Sigmoid colon (tissue), 7 donors: ENCODE measurements at places on chromosomes 16 and 17. TPM values are rescaled to one million over a fixed set of nuclear protein-coding genes. Genes with fewer than 3 reads are reported as not detected.

- no peak for DNase-seq
Measured at GRCh38 chr16:49964973-49965372, 60.1 kb upstream of the CNEP1R1 start.

- DNase-seq, result no peak
Measured at GRCh38 chr17:63494300-63494928, 17.6 kb downstream of the ACE start.

- no peak for DNase-seq
Measured at GRCh38 chr16:30746638-30747175, 1.5 kb upstream of the PHKG2 start.

DNA sequence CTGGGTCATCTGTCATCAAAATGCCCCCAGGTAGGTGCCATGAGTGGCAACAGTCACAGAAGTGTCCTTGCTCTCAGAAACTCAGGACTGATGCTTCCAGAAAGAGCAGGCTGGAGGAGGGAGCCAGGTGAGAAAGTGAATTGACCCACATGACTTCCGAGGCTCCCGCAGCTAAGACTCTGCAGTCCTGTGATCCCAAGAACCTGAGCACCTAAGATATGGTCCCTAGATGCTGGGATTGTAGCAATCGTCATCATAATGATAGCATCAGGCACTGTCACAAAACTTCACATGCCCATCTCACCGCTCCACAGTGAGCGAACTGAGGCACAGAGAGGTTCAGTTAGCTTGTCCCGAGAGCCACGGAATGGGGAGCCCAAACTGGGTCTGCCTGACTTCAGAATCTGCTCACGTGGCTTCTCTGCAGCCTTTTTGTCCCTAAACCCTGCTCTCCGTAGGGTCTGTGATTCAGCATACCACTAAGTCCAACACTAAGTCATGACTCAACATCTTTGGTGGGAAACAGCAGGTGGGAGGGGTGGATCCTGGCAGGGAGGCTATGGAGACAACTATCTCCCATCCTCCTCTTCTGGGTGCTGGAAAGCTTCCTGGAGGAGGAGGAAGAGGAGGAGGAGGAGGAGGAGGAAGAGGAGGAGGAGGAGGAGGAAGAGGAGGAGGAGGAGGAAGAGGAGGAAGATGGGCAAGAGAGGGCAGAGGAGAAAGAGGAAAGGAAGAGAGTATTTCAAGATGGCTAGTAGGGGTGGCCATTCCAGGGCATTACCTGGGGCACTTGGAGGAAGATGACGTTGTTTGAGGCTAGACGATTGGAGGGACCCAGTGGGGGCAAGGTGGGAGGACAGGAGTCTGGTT lies 55.5 kb upstream of the DLX4 start:
- no peak for DNase-seq

DNA sequence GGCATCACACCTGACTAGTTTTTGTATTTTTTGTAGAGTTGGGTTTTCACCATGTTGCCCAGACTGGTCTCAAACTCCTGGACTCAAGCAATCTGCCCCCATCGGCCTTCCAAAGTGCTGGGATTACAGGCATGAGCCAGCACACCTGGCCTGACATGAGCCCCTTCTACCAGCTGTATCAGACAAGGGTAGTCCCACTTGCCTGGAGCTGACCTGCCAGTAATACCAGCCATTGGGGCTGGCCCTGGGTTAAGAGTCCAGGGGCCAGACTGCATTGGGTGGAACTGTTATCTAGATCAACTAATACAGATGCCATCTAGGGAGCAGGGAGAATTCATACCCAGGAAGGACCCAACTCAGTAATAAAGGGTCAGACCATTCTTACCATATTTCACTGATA lies 28.1 kb downstream of the WSB1 start:
- peak; percentile 43 for DNase-seq

- peak; percentile 78 for DNase-seq
Measured at GRCh38 chr16:30659507-30660423, 1.5 kb downstream of the FBRS start.

DNA sequence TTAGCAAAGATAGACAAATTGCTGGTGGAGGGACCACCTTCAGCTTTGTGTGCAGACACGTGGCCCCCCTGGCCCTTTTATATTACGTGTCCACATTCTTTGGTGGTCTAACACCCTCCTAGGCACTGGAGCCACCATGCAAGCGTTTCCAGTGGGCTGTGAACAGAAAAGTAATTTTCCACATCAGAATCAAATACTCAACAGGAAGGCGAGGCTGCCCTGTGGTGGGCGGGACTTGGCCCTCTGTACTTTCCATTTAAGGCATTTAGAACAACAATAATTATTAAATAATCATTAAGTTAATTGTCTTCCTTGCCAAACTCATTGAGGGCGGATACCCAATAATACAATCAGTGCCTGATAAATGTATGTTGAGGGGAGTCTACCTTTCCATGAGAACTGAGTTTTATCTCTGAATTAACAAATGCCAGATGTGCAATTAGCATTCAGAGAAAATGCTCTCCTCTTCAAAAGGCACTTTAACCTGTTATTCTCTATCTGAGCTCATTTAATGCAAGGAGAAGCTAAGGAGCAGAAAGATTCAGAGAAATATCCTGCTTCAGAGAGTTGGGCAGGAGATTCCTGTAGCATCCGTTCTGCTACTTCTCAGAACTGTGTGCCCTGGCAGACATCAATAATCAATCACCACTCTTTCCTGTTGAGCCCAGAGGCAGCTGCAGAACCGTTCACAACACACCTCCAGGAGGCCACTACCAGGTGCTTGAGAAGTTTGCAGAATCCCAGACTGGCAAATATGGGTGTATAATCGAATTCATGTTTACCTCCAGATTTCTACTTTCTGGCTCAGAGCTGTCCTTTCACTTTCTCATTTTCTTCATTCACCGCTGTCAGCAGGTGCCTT lies 109.4 kb downstream of the CMIP start:
- no peak for DNase-seq

GRCh38 chr17:8126491-8127066 lies 2.7 kb upstream of the HES7 start:
- no peak for DNase-seq

- no peak for DNase-seq
Measured at GRCh38 chr16:50559804-50560514, 11.8 kb downstream of the NKD1 start.

DNA sequence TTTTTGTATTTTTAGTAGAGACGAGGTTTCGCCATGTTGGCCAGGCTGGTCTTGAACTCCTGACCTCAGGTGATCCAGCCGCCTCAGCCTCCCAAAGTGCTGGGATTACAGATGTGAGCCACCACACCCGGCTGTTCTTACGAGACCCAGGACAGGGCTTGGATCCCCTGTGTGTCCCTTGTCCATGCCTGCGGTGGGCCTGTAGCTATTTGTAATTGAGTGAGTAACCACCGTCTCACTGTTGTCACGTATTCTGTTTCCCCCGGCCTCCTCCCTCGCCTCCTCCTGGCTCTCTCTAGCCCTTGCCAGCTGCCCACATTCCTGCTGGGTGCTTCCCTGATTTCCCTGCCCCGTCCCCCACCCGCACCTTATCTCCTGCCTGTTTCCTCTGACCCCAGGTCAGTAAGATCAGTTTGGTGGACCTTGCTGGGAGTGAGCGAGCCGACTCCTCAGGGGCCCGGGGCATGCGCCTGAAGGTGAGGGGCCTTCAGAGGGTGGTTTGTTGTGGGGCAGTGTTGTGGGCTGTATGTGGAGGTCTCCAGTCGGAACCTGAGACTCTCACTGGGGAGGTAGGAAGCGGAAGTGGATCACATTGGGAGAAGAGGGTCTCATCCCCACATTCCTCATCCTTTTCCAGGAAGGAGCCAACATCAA lies 5.6 kb downstream of the KIF1C start:
- no peak for DNase-seq

DNA sequence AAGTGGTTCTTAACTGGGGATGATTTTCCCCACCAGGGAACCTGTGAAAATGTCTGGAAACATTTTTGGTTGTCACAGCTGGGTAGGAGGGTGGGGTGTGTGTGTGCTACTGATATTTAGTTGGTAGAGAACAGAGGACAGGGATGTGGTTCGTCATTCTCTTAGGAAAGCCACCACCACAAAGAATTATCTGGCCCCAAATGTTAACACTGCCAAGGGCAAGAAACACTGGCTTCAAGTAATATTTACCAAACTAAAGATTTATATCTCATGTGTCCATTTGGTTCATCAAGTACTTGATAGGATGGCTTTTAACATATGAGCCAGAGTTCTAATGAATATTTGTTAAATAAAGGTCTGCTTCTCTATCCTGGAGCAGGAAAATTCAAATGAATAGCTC lies 19.5 kb downstream of the MPHOSPH6 start:
- DNase-seq, result no peak

DNA sequence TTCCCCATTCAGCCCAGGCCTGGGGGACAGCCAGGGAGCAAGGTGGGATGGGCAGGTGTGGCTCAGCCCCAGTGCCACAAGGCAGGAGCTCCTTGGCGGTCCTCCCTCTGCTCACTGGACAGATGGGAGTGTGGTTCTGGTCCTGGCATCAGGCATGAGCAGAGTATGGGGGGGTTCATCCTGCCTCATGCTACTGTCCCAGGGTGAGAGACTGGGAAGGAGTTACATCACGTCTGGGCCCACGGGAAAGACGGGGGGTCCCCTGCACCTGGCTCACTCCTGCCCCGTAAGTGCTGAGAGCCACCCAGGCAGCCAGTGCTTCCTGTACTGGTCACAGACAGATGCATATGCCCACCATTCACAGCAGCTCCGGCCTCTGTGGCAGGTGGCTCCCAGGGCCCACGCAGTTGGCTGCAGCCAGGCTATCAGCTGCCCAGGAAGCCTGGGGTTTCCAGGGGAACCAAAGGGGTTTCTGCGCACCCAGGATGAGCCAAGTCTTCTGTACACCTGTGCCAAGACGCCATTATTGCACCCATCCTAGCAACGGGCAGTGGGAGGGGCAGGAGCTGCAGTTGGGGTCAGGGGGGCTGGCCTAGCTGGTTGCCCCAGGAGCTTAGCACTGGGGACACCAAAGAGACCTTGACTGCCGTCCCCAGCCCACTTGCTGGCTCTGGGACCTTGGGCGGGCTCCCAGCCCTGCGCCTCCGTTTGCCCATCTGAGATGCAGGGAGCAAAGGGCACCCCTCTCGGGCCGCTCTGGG lies 1.9 kb downstream of the BAIAP3 start:
- DNase-seq, result no peak

DNA sequence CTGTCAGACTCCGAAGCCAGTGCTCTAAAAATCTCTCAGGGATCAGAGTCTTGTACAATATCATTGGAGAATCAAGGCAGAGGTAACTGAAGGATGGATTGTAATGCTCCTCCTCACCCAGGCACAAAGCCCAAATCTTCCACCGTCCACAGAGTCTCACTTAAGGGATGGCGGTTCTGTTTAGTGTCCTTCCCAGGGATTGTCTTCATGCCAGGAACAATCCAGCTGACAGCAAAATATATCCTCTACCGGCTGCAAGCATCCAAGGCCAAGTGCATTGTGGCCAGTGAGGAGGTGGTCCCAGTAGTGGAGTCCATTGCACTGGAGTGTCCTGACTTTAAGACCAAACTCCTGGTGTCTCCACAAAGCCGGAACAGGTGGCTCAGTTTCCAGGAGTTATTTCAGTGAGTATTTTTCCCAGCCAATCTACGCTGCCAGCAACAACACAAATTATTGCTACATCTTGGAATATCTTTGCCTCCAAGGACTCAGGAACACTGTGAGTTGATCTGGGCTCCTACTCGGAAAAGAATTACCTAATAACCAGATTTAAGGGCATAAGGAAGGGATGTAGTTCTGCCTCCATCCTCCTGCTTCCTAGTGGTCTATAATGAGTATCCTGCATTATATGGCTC lies 13.9 kb upstream of the ACSM1 start:
- DNase-seq, result peak; percentile 85

GRCh38 chr17:57445772-57446472 lies 189.6 kb downstream of the MSI2 start:
- DNase-seq, result no peak

- DNase-seq, result no peak
Measured at GRCh38 chr16:83420206-83420760, 387.5 kb upstream of the HSBP1 start.

DNA sequence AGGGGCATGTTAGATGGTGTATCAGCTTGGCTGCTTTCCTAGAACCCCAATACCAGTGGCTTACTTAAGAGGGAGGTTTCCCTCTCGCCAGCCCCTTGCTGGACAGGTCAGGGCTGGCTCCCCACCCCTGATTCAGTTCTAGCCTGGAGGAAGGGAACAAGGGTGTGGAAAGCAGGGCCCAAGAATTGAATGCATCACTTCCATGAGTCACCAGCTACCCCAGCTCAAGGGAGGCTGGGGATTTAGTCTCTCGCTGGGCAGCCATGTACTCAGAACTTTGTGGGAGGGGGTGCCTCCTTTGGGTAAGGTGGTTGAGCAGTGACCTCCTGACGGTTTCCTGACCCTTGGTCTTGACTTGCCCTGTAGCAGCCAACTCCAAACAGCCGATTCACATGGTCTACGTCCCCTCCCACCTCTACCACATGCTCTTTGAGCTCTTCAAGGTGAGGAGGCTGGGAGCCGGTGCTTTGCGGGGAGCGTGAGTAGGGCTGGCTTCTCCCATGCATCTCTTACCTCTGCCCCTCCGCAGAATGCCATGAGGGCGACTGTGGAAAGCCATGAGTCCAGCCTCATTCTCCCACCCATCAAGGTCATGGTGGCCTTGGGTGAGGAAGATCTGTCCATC lies 12.8 kb downstream of the PDK2 start:
- no peak for DNase-seq

DNA sequence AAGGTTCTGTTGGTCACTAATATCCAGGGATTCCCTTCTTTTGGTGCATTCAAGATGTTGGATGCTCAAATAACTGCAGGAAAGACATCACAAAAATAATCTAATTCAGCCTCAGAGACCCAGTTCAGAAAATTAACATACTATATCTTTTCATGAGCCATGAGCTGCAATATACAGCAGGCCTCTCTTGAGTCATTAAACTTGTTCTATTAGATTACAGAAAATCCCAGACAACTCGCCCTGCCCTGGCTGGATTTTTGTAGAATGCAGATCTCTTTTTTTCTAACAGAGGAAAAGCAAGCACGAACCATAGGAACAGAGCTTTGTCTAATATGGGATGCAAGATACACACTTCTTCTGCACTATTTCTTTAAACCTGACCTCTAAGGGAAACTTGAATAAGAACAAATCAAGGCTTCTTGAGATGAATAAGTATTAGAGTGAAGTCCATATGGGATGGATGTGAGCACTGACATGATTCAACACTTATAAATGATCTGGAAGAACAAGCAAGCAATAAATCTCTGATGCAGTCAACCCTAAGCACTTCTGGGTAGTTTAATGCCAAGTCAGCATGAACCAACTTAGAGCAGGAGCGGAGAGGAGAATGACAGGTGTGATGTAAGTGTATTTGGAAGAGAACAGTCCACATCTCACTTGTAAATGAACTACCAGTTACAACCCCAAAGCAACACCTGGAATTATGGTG lies 70.7 kb upstream of the GNAO1 start:
- DNase-seq, result no peak

Gene NT5C3B
- polyA plus RNA-seq, result 33.9 TPM

Gene ARHGDIG
- 1.6 TPM for polyA plus RNA-seq

Gene OR4D2
- polyA plus RNA-seq, result not detected

Gene ELOB
- 463 TPM for polyA plus RNA-seq

Gene PPP4C
- polyA plus RNA-seq, result 146 TPM

Gene HOXB8
- 3.4 TPM for polyA plus RNA-seq

Gene TEX14
- polyA plus RNA-seq, result not detected
